ENCODE measurements at places on chromosomes 11 and 22.
A peak's percentile ranks its signal among the peaks of the same experiment; 100 is the strongest.

GRCh38 chr22:44309137-44309536 lies 3.6 kb downstream of the SHISAL1 start:
- no peak for DNase-seq

GRCh38 chr22:39367035-39367434 lies 17.2 kb downstream of the SYNGR1 start:
- DNase-seq: no peak

DNA sequence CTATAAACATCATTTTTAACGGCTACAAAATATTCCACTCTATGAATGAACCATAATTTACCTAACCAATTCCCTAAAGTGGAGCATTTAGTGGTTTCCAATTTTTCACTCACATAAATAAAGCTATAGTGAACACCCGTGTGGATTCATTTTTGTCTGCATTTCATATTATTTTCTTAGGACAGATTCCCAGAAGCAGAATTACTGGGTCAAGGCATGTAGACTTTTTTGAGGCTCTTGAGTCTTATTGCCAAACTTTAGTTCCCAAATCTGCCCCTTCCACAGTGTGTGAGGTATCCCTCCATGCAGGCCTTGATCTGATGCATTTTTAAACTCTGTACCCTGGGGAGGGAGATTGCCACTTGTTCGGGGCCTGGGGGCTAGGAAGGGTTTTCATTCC lies 198.2 kb downstream of the TENM4 start:
- DNase-seq: no peak

DNA sequence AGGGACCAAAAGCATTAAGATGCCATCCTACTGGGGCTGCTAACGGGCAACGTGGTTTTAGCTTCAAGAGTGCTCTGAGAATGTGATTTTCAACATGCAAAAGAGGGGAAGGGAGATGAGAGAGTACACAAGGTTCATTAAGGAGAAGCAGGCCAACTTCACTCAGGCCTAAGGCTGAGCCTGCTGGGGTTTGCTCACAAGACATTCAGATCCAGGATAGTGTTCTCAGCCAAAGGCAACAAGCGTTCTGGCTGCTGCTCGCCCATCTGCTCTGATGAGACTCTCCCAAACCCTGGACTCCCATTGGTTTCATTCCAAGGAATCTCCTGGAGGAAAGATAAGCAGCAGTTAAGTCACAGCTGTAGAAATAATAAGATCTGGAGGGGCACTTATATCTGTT lies 23.6 kb upstream of the UPB1 start:
- DNase-seq: peak; percentile 57

DNA sequence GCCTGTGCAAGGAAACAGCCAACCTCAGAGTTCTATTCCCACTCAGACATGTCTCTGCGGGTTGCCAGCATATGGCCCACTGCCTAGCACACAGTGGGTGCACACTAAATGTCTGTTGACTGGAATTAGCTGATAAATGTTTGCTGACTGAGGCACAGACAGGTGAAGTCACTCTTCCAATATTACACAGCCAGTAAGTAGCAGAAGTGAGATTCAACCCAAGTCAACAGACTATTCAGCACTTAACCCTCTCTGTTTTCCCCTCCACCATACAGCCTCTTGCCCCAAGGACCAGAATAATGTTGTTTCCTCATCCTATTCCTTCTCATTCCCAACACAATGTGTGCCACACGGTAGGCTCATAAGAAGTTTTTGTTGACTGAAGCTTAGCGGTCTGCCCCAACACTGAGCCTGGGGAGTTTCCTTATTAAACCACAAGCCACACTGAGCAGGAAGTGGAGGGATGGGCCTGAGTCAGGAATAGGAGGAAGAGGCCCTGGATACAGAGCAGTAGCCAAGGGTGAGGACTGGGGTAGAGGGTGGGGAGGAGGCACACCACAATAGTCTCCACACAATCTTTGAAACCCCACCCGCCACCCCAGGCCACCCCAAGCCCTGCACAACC lies 15.7 kb upstream of the IL10RA start:
- DNase-seq: no peak

DNA sequence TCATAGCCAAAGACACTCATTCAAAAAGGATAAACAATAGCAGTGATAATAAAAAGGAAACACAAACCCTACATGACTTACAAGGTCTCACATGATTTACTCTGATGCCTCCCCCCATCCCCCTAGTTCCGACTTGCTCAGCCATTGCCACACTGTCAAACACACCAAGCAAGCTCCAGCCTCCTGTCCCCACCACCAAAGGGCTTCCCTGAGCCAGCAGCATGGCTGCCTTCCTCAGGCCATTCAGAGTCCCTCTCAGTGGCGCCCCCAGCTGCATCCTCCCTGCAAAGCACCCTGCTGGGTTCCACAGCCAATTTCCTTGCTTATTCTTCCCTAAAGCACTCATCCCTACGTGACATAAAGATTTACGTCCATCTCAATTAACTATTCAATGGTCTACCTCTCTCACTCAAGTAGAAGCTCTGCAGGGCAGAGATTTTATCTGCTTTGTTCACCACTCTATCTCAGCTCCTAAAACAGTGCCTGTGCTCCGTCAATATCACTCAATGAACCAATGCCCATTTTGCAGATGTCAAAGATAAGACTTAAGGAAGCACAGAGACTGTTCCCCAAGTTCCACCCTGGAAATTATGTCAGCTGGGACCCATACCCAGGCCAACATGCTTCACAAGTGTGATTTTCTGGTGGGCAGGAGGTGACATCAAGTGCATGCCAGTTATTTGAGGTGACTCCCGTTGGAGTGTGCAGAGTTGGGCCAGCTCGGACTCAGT lies 106.9 kb downstream of the SYN3 start:
- DNase-seq: no peak

- DNase-seq: no peak
Observed at GRCh38 chr11:16896729-16897469, 117.3 kb downstream of the PLEKHA7 start.

- DNase-seq: no peak
Observed at GRCh38 chr11:1072116-1072820, 2.4 kb upstream of the MUC2 start.

GRCh38 chr11:13868710-13869397 lies 93.7 kb upstream of the SPON1 start:
- no peak for DNase-seq

- no peak for DNase-seq
Observed at GRCh38 chr11:13313005-13313819, 35.6 kb downstream of the BMAL1 start.

DNA sequence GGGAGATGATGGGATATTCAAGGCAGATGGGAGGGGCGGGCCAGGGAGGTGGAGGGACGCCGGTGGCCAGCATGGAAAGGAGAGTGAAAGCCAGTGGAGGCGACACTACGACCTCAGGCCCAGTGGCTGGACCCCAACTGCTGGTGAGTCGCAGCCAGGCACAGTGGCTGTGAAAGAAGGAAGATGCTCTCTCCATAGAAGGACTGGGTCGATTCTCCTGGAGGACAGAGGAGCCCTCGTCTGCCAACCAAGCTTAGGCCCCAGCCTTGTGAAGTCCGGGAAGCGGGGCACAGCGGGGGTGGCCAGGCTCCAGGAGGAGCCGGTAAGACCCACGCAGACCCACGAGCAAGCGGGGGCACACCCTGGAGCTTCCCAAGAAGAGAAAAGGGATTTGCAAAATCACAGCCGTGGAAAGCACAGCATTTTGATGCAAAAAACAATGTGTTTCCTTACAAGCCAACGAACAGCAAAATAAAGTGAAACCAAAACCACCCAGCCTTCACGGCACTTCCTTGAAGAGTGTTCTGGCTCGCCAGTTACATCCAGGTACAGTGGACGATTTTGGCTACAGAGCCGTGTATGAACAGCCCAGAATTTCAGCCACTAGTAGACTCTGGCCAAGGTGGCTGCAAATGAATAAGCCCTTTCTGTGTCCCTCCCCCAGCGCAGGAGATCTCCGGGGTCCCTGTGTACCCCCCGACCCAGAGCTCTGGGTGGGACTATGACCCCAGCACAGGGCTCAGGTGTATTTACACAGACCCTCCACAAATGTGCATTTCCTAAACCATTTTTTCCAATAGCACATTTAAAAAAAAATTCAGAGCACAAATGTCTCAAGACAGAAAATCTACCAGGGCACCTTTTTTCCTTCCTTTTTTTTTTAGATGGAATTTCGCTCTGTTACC lies 96.9 kb downstream of the TRMU start:
- DNase-seq: no peak

GRCh38 chr11:48055292-48056132 lies 75.2 kb downstream of the PTPRJ start:
- DNase-seq: peak; percentile 77

DNA sequence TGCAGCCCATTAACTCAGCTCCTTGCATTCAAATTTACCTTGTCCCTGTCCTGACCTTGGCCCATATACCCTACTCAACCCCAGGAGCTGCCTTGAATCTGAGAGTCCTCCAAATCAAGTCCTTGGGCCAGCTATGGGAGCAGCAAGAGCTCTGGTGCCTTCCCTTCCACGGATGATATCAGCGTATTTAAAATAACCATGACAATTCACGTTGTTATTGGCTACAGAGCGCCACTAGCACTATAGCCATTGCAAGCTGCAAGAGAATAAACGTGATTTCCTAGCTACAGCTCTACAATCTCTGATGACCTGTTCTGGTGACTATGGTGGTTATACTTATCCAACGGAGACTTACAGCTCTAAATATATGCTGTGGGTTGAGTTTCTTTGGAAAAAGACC lies 357.8 kb downstream of the LARGE1 start:
- DNase-seq: peak; percentile 32

- no peak for DNase-seq
Observed at GRCh38 chr11:105610871-105611571, 1.1 kb downstream of the GRIA4 start.

GRCh38 chr11:108545909-108546501 lies 47.6 kb downstream of the EXPH5 start:
- no peak for DNase-seq

Measured in Karpas-422 (cell line).